Effector memory CD4-positive, alpha-beta T cell (primary cell): ENCODE measurements at places on chromosomes 1 and 21.

- DNase-seq: no peak
Observed at GRCh38 chr21:37970548-37970947, 54.3 kb upstream of the KCNJ6 start.

DNA sequence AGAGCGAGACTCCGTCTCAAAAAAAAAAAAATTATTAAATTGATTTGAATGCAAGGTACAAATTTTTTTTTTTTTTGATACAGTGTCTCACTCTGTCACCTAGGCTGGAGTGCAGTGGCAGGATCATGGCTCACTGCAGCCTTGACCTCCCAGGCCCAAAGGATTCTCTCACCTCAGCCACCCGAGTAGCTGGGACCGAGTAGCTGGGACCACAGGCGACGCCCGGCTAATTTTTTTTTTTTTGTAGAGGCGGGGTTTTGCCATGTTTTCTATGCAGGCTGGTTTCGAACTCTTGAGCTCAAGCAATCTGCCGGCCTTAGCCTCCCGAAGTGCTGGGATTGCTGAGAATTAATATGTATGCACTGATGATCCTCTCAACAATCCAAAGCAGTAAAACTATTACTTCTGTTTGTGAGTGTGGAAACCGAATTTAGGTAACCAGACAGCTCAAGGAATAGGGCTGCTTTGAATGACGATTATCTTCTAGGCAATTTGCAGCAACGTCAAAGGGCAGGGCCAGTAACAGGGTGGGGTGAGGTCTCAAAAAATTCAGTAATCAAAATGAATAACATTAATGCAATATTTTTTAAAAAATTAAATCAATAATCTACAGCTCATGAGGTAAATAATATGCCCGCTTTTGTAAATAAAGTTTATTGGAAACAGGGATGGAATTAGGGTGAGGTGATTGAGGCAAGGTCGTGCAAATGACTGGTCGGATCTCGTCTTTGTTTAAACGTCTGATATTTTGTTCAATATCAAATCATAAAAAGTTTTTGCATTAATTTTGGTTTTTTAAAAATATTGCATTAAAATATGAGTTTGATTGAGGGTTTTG, 1.2 kb downstream of the CLSPN start:
- DNase-seq: no peak

DNA sequence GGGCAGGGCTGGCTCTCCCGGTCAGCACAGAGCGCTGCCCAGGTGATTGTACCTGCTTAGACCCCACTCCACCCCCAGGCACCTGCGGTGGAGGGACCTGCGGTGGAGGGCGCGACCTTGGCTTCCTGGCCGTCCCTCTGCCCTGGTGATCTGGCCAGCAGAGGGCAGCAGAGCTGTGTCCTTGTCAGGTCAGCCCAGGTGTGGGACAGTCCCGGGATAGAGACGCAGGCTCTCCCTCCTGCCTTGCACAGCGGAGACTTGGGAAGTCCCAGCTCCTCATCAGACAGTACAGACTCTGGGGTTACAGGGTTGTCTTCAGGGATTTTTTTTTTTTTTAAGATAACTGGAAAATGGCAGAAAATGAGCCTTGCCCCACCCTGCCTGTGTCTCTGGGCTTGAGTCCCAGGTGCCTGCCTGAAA, 10.0 kb downstream of the SLX9 start:
- DNase-seq: peak; percentile 61

GRCh38 chr1:79792219-79792930, 785.8 kb upstream of the ADGRL4 start:
- no peak for DNase-seq

DNA sequence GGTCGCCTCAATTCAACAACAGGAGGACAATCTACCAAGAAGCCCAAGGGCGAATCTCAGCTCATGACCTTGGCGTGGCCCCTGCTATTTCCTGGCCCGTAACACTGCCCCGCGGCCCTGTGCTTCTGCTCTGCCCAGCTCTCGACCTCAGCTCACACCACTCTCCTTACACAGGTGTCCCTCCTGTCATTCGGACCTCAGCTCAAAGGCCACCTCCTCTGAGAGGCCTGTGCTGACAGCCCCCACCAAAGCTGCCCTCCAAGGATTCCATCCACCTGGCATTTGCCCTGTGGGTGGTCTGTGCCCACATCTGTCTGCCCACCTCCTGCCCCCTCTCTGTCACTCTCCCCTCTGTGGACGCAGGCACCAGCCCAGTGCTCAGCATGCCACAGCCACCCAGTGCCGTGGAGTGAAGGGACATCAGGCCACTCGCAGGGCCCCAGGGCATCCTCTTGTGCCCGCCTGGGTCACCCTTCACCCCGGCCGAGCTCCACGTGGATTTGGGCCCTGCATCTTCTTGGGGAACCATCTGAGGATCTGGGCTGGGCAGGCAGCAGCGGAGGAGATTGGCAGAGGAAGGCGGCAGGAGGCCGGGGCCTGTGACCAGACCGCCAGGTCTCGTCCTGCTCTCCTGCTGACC, 70.3 kb downstream of the DHRS3 start:
- no peak for DNase-seq

DNA sequence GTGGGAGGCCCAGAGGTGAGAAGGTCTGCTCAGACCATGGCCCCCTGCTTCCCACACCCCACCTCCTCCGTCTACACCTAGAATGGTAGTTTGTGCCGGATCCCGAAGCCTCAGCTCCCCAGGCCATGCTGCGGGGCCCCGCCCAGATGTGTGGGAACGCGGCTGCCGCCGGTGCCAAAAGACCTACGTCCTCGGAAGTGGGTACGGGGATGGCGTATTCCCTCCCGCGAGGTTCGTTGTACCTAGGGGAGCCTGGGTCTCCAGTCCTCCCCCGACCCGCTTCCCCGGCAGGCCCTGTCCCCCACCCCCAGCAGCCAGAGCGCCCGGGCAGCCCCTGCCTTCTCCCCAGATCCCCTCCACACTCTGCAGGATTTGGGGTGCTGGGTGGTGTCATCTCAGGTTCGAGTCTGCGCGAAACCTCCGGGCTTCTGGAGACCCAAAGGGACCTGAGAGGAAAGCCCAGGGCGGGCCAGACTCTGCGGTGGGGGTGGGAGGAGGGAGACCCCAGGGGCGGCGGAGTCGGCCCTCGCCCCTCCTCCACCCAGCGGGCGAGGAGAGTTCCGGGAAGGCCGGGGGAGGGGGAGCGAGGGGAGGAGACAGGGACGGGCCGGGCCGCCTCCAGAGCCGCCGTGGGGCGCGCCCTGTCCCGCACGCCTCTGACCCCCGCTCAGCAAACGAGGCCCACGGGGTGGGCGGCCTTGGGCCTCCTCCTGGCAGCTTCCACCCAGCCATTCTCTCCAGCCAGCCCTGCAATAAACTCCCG, 6.2 kb upstream of the PRDM16 start:
- no peak for DNase-seq

DNA sequence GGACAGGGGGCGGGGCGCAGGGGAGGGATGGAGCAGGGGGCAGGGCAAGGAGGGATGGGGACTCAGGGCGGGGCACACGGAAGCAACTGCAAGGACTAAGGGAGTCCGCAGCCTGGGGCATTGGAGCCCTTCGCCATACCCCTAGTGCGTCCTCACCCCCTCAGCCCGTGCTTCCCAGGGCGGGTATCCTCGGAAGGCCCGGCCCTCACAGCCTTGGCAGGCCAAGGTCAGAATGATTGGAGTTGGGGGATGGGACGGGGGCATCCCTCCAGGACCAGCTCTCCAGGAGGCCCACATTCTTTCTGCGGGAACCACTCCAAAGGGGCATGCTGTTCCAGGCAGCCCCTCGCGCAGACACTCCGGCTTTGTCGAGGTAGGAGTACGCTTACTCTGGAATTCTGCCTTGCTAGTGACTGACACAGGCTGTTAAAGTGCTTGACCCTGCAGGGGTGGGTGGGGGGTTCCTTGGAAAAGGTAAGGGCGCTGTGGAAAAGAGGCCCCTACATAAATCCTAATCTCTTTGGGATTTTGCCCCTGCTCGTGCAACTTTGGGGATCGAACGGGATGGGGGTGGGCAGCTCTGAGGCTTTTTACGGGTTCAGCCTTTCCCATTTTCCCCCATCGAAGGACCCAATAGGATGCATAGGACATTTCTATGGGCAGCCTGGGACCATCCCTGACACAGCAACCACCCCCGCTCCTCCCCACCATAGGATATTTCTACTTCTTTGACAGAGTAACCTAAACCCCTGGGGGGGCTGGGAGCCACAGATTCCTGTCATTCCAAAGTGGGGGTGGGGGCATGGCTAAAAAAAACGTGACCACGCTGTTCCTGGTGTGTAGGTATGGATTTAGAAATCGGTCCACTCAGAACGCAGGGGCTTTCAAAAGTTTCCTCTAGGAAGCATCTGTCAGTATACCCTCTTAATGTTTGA, 738 bp upstream of the TRIM11 start:
- no peak for DNase-seq

DNA sequence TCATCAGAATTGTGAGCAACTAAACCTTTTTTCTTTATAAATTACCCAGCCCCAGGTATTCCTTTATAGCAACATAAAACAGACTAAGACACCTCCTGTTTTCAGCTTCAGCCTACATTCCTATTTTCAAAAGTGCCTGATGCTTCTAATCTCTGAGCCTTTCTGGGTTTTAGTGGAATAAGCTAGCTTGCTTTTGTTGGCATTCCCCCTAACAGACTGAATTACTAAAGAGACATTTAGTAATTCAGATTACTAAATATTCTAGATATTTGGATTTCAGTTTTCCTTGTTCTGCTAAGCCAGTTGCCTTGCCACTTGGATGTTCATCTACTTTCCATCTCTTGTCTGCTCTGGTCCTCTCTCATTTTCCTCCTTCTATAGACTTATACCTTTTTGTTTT, 10.5 kb upstream of the GNG12 start:
- DNase-seq: no peak
